ENCODE measurements at places on chromosomes 3 and 15.

GRCh38 chr15:98875309-98875708 lies 132.3 kb downstream of the PGPEP1L start:
- DNase-seq: no peak

GRCh38 chr3:73361591-73361990 lies 263.1 kb downstream of the PDZRN3 start:
- no peak for DNase-seq

GRCh38 chr15:83322061-83322460 lies 37.6 kb upstream of the BNC1 start:
- DNase-seq: no peak

GRCh38 chr3:59234884-59235633 lies 185.2 kb upstream of the CFAP20DC start:
- DNase-seq: peak; percentile 11

DNA sequence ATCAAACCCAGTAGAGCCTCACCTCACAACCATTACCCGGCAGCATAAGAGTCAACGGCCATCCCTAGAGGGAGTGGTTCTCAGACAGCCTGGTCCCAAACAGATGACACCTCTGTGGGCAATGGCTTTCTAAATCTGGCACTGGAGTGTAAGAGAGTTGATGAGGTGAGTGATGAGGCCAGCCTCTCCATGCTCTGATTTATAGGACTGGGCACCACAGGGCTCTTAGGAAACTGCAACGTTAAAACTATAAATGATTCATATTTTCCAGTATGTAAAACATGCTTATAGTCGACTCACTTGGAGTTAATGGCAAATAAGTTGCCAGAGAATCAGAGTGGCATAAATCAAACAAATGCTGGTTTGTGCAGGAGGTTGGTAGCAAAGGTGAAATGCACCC lies 187.7 kb downstream of the GREM1 start:
- no peak for DNase-seq

DNA sequence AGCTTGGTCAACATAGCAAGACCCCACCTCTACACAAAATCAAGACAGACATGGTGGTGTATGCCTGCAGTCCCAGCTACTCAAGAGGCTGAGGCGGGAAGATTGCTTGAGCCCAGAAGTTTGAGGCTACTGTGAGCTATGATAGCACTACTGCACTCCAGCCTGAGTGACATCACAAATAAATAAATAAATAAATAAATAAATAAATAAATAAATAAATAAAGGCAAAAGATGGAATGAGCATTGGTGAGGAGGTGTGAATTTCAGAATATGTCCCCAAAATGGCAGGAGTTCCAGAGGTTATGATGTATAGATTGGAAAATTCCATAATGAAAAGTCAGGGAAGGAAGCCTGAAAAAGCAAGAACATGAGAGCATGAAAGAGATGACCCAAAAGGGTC lies 249.9 kb downstream of the MEX3B start:
- DNase-seq: no peak

- no peak for DNase-seq
Measured at GRCh38 chr3:100517276-100517675, 24.9 kb downstream of the TMEM45A start.

- DNase-seq: no peak
Measured at GRCh38 chr3:181713280-181713647, 1.5 kb downstream of the SOX2 start.

- DNase-seq: peak; percentile 67
Measured at GRCh38 chr15:78909791-78910228, 35.0 kb downstream of the CTSH start.

- DNase-seq: no peak
Measured at GRCh38 chr3:175590745-175591144, 731.6 kb downstream of the NAALADL2 start.

DNA sequence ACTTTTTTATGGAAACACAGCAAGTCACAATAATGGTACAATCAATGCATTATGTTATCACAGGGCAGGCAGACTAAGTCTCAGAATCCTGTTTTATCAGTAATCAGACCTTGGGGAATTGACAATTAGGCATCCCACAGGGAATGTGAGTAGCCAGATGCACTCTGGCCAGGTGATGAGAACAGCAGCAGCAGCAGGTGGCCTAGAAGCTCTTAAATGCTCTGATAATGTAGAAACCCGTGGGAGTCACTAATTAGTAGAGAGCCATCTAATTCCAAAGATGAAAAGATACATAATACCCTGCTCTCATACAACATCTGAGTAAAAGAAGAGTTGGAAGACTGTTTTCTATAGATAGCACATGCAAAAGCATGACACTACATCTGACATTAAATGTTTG lies 12.6 kb downstream of the CEP152 start:
- DNase-seq: no peak

GRCh38 chr15:59247364-59247763 lies 40.7 kb downstream of the LDHAL6B start:
- peak; percentile 70 for DNase-seq

GRCh38 chr15:60905587-60905986 lies 323.5 kb downstream of the RORA start:
- DNase-seq: no peak

DNA sequence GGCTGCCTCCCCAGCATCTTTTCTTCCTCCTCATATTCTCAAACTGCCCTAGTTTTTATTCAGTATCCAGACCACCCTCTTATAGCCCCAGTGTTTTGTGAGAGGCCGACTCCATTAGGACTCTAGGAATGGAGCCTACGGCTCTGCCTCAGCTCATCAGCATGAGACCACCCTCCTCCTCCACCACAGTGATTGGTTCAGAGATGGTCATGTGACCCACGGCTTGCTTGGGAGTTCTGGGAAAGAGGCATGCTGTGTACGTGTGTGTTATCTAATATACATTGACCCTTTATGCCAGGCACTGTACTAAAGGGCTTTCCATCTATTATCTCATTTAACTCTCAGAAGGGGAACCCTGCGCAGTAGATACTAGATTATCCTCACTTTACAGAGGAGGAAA lies 17.8 kb upstream of the CMTM7 start:
- DNase-seq: no peak

DNA sequence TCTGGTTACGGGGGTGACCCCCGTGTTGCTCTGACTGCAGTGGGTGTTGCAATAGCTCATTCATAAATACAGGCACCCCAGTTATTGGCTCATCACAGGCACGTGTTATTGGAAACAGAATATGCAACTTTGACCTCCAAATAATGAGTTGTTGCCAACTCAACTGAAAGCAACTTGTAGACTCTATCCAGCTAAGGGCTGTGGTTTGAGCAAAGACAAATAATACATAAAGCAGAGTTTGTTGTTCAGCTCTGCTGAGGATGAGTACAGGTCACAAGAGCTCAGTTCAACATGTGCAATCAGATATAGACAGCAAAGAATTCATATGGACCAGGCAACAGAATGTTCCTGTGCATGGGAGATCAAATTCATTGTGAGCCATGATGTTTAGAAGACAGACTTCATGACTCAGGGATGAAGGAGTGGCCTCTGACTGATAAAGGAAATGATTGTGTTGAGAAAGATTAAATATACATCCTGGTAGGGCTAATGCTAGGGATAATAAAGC lies 87.6 kb upstream of the LRIG1 start:
- DNase-seq: no peak

- no peak for DNase-seq
Measured at GRCh38 chr3:117404730-117405129, 695.2 kb downstream of the TUSC7 start.

- DNase-seq: peak; percentile 46
Measured at GRCh38 chr15:44381236-44381635, 46.2 kb upstream of the CTDSPL2 start.

DNA sequence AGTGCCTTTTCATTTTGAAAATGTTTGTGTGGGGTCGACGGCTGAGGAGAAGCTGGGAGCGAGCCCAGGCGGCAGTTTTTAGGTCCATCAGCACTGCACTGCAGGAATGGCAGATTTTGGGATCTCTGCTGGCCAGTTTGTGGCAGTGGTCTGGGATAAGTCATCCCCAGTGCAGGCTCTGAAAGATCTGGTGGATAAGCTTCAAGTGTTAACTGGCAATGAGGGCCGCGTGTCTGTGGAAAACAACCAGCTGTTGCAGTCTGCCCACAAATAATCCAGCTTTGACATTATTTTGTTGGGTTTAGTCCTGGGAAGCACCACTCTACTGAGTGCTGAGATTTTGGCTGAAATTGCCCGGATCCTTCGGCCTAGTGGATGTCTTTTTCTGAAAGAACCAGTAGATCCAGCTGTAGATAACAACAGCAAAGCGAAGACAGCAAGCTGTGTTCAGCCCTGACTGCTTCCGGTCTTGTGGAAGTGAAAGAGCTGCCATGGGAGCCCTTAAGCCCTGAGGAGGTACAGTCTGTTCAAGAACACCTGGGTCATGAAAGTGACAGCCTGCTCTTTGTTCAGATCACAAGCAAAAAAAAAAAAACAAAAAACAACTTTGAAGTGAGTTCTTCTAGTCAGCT lies 13.1 kb upstream of the ANP32A start:
- DNase-seq: no peak

GRCh38 chr3:166993015-166993630 lies 387.0 kb downstream of the ZBBX start:
- no peak for DNase-seq

DNA sequence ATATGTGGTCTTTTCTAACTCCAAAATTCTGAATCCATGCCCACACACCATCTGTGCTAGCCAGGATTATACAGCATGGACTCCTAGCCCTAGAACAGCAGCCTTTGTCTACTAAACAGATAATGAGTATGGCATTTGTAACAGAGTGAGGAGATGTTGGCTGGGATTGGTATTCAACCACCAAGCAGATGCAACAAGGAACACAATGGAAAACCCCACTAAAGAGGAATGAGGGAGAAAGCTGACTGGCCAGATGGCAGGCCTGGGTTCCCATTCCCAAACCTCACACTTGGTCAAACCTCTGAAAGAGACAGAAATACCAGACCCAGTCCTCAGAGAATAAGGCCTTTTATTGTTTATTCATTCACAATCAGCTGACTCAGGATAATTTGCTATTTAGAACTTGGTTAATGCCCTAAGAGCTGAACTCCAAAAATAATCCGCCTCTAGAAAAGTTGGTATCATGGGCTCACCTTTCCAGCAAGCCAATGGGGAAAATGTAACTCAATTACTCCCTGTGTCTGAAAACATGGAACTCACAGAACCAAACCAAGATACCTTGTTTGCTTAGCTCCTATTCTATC lies 145.6 kb downstream of the LRRC3B start:
- no peak for DNase-seq

GRCh38 chr3:78116874-78117273 lies 1077.0 kb downstream of the ROBO2 start:
- no peak for DNase-seq

DNA sequence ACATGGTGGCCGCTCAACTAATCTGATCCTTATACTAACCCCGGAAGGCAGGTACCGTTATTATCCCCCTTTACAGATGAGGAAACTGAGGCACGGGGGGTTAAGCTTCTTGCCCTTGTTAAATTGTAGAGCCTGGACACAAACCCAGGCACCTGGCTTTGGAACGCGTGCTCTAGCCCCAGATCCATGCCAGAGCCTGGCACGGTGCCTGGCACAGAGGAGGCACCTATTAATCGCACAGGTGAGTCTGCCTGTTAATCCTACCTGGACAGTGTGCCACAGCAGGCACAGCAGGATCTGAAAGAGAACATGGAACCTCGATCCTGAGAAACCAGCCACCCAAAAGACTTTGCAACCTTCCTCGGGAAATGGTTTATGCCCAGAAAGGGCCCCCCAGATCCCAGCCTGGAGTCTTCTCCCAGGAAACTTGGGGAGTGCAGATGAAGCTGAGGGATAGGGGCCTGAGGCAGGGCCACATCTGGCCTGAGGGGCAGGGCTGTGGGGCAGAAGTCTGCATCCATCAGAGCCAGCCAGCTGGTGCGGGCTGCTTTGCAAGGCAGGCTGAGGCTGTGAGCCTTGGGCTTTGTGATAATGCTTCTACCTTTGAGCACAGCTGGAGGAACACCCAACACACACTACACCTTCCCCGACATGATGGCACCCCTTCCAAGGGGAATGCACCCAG lies 55.3 kb upstream of the SLC6A1 start:
- no peak for DNase-seq

DNA sequence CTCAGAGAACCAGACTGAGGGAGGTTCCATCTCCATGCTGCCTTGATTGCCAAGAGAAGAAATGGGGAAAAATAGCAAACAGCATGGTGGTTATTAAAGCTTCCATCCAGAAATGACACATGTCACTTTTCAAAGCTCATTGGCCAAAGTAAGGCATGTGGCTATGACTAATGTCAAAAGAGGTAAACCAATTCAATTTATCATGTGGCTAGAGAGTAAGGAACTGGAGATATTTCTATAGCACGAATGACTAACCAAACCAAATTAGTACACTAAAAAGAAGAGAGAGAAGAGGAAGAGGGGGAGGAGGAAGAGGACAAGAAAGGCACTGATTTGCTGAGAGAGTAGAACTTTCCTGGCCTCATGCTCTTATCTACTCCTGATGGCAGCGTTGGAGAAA lies 115.2 kb upstream of the SLC6A11 start:
- no peak for DNase-seq

- no peak for DNase-seq
Measured at GRCh38 chr15:67030036-67030762, 35.2 kb upstream of the SMAD3 start.

DNA sequence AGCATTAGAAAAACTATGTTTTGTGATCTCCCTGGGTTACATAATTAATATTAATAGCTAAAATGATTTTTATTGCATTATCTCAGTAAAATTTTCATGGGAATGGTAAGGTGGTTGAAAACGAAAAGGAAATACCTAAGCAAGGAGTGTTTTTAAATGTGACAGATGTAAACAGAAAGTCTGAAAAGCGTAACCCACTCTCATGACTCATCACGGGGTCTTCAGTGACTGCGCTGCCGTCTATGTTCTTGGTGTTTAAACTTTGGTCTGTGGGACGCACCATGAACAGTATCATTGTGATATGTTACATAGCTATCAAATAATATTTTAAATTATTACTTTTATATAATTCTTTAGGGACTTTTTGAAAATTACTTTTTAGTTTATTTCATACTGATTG lies 19.8 kb downstream of the LRCH3 start:
- DNase-seq: no peak

DNA sequence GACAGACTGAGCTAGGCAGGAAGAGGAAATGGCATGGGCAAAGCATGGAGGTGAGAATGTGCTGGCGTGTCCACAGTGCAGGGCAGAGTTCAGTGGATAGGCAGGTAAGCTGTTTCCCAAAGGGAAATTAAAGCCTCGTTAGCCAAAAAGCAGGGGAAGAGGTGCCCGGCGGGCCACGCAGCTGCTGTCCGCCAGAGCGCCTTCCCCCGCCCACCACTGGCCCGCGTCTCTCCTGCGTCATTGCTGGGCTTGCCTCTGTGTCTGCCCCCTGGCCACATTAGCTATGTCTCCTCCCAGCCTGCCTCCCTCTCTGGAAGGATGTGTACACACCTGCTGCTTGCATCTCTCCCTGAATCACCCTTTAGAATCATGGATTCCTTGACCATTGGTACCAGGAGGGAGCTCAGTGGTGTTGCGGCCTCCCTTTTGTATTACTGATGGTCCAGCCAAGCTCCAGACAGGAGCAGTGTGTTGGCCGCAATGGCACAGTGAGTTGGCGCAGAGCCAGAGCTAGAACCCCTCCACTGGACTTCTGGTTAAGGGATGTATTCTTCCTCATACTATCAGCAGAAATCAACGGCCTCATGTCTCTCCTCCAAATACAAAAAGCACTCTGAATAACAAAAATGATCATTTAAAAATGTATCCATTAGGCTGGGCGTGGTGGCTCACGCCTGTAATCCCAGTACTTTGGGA lies 26.6 kb downstream of the SLC28A1 start:
- no peak for DNase-seq
